Left renal pelvis (tissue), 4 donors: ENCODE measurements at places on chromosomes 7 and 10. TPM values are rescaled to one million over a fixed set of nuclear protein-coding genes. Genes with fewer than 3 reads are reported as not detected.

The SPRN gene
- 4.1 TPM for polyA plus RNA-seq

The LIPJ gene
- polyA plus RNA-seq = 0.05 TPM

The IGF2BP3 gene
- 69.2 TPM for polyA plus RNA-seq

The VWA2 gene
- 2.2 TPM for polyA plus RNA-seq

The CPA4 gene
- 0.32 TPM for polyA plus RNA-seq

The ADGRA1 gene
- 1.6 TPM for polyA plus RNA-seq

The HOXA4 gene
- 23.2 TPM for polyA plus RNA-seq

The SLC16A9 gene
- polyA plus RNA-seq = 41.1 TPM

The ABCB4 gene
- polyA plus RNA-seq = 1.9 TPM

The PLA2G12B gene
- 0.46 TPM for polyA plus RNA-seq

The GOLGA7B gene
- 0.95 TPM for polyA plus RNA-seq

The DEPP1 gene
- polyA plus RNA-seq = 7.2 TPM

The SERPINE1 gene
- 5.3 TPM for polyA plus RNA-seq

The LARP4B gene
- polyA plus RNA-seq = 46.3 TPM

The ITPRID1 gene
- polyA plus RNA-seq = 0.18 TPM

The PPP1R17 gene
- polyA plus RNA-seq = not detected

The TEX47 gene
- polyA plus RNA-seq = not detected

The CYP2C8 gene
- polyA plus RNA-seq = 1.7 TPM

The CELF2 gene
- polyA plus RNA-seq = 20.5 TPM

The MLXIPL gene
- 2.3 TPM for polyA plus RNA-seq

The PKD2L1 gene
- polyA plus RNA-seq = 0.93 TPM

The TMEM60 gene
- 28.3 TPM for polyA plus RNA-seq

The MTERF1 gene
- 23.1 TPM for polyA plus RNA-seq

The TAS2R5 gene
- 9.3 TPM for polyA plus RNA-seq
